ENCODE measurements at places on chromosomes 12 and 14. TPM values are rescaled to one million over a fixed set of nuclear protein-coding genes. Genes with fewer than 3 reads are reported as not detected.

- no peak overlapping the region for H3K27ac ChIP-seq
- no peak overlapping the region for H3K4me3 ChIP-seq
Measured at GRCh38 chr12:27400856-27401354, 45.6 kb upstream of the SMCO2 start.

Gene GPR84
- total RNA-seq: 0.95 TPM

Gene TTC9
- 3.6 TPM for total RNA-seq

Gene ERBB3
- total RNA-seq: 226 TPM

Gene CYP46A1
- total RNA-seq: 2.0 TPM

DNA sequence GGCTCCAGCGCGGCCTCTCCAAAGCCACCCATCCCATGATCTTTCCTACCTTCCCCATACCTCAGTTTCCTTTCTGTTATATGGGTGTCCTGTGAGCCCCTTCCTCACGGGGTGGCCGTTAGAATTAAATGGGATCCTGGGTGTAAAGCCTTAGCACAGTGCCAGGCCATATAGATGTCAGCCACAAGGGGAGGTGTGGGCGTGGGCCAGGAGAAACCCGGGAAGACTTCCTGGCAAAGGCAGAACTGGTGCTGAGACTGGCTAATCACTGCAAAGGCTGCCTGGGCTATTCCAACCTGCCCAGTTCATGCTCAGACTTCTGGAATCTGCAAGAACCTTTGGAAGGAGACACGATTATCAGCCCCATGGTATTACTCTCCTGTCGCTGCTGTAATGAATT, 11.0 kb upstream of the NCOR2 start:
- no peaks in the 10 kb centered on the region for H3K36me3 ChIP-seq
- H3K27me3 ChIP-seq: no peaks in the 10 kb centered on the region

DNA sequence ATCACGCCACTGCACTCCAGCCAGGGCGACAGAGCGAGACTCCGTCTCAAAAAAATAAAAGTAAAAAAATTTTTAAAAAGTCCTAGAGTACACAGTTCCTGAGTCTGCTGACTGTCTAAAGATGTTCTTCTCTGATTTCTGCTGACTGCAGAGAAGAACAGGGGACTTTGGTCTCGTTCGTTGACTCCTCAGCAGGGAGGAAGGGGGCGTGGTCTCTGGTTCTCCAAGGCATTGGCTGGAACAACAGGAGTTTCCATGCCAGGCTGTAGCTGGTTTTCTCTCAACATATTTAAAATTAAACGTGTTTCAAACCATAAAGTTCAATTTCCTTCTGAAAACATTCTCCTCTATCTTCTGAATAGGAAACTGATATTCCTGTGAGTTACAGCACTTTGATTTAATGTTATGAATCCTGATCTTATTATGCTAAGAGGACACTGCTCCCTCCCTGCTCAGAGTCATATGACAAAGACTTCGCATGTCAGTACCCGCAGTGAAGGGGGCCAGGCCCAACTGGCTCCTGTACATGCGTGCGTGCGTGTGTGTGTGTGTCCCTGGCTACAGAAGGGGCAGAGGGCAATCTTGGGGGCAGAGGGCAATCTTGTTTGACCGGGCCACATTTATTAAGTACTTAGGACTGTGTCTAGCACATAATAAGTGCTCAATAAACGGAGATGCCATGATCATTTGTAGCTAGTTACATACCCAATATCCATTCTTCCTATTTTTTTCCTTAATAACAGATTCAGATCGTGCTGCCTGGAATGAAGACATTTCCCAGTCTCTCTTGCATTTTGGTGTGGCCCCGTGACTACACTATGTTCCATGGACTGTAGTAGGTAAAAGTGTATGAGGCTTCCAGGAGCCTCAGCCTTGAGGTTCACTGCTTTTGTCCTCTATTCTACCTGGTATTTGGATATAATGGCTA, 16.5 kb upstream of the HNF1A start:
- H3K4me1 ChIP-seq: peaks cover 23% of the 10 kb centered on the region
- peak; percentile 71 for DNase-seq
- H3K36me3 ChIP-seq: no peaks in the 10 kb centered on the region
- peak overlapping the region; percentile 73 for H3K27ac ChIP-seq
- no peak overlapping the region for H3K4me3 ChIP-seq

DNA sequence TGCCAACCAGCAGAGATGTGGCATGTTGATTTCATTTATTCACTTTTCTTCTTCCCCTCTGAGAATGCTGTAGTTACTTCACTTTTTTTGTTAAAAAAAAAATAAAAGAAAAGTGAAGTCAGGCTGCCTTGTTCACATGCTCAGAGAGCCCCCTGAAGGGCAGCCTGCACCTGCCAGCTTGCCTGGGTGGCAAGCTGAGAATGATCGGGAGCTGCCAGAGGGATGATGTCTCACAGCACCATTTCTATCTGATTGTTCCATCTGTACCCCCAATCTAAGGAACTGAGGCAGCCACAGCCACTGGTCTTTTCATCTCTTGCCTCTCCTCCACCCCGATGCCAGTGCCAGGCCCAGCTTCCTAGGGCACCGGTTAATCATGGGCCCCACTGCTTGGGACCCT, 118.2 kb downstream of the TSPAN9 start:
- H3K27me3 ChIP-seq: peaks cover 6% of the 10 kb centered on the region
- peaks cover 16% of the 10 kb centered on the region for H3K4me1 ChIP-seq
- H3K27ac ChIP-seq: no peak overlapping the region
- no peaks in the 10 kb centered on the region for H3K36me3 ChIP-seq

- H3K27me3 ChIP-seq: no peaks in the 10 kb centered on the region
- H3K36me3 ChIP-seq: no peaks in the 10 kb centered on the region
- no peak overlapping the region for H3K27ac ChIP-seq
- no peak overlapping the region for H3K4me3 ChIP-seq
- no peaks in the 10 kb centered on the region for H3K4me1 ChIP-seq
Measured at GRCh38 chr14:59570122-59570521, 6.5 kb downstream of the CCDC175 start.

Gene E2F7
- 1.6 TPM for total RNA-seq

Gene HOTAIR
- total RNA-seq: 13.4 TPM

GRCh38 chr12:12881151-12881909, 10.0 kb upstream of the GPRC5A start:
- H3K27ac ChIP-seq: no peak overlapping the region
- no peak overlapping the region for H3K4me3 ChIP-seq
- H3K36me3 ChIP-seq: no peaks in the 10 kb centered on the region
- DNase-seq: no peak

DNA sequence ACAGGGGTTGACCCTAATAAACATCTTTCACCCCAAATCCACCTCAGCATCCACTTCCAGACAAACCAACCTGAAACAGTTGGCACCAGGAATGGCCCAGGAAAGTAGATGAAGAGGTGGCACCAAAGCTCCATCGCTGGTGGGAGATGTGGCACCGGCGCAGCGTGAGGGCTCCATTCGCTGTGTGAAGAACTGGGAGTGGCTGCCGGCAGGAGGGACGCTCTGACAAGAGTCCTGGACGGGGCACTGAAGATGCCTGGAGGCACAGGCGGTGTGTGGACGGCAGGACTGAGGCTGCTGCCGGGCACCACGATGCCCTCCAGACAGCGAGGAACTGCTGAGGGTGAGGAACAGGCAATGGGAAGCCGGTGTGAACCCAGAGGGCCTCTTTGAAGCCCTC, 29.3 kb downstream of the DIO3 start:
- peaks cover 15% of the 10 kb centered on the region for H3K27me3 ChIP-seq
- no peak overlapping the region for H3K4me3 ChIP-seq
- no peaks in the 10 kb centered on the region for H3K4me1 ChIP-seq

DNA sequence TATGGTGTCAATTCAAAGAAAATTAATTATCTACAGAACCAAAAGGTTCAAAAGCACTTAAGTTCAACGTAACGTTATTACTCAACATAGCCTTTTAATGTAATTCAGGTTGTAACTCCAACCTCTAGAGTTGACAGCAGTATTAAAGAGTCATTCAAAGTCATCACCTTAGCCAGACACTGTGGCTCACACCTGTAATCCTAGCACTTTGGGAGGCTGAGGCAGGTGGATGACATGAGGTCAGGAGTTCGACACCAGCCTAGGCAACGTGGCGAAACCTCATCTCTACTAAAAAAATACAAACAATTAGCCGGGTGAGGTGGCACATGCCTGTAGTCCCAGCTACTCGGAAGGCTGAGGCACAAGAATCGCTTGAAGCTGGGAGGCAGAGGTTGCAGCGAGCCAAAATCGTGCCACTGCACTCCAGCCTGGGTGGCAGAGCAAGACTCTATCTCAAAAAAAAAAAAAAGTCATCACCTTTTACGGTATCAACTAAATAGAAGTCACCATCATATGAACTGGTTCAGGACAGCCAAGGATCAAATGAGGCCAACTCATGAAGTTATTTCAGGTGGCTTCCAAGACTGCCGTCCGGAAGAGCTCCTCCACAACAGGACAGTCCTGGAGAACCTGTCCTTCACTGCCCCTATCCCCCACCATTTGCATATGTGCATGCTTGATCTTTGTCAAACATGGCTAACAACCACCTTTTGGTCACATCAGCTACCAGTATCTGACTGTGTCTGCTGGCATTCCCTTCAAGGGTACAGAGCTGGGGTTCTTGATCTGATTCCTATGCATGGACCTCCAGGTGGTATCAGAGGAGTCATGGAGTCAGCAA, 4.2 kb downstream of the PPTC7 start:
- DNase-seq: no peak
- peak overlapping the region; percentile 13 for H3K4me3 ChIP-seq
- no peaks in the 10 kb centered on the region for H3K27me3 ChIP-seq
- H3K27ac ChIP-seq: peak overlapping the region; percentile 93
- no peaks in the 10 kb centered on the region for H3K36me3 ChIP-seq

Gene ZNF641
- total RNA-seq: 12.6 TPM

- H3K4me1 ChIP-seq: no peaks in the 10 kb centered on the region
- no peaks in the 10 kb centered on the region for H3K27me3 ChIP-seq
- DNase-seq: no peak
- H3K36me3 ChIP-seq: no peaks in the 10 kb centered on the region
Measured at GRCh38 chr14:31582836-31583452, 21.7 kb downstream of the NUBPL start.

- peak overlapping the region; percentile 65 for H3K27ac ChIP-seq
- H3K4me1 ChIP-seq: peaks cover 16% of the 10 kb centered on the region
- peaks cover 5% of the 10 kb centered on the region for H3K36me3 ChIP-seq
- no peak overlapping the region for H3K4me3 ChIP-seq
- no peak for DNase-seq
Measured at GRCh38 chr12:121279071-121279375, 17.5 kb downstream of the CAMKK2 start.

DNA sequence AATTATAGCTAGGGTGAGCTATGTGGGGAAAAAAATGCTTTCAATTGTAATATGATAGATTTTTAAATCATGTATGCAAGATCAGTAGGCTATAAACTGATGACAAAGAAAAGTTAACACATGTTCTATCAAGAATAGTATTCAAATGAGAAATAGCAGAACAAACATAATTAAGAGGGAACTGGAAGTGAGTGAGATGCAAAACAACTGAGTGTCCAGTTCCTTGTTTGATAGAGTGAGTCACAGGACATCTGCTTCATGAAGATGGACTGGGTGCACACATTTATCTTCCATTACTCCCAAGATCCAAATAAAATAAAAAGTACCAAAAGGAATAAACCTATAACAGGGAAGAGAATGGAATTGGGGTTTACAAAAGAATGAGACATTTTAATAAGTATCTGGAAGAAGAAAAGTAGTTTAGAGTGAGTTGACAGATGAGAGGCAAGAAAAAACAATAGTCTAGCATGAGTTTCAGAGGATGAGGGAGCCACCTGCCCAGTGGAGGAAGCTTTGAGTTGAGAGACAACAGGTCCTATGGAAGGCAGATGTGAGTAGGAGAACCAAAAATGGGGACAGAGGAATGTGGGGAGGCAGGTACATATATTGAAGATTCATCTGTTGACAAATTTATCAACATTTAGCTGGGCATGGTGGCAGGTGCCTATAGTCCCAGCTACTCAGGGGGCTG, 178.1 kb upstream of the ARHGAP5 start:
- no peaks in the 10 kb centered on the region for H3K4me1 ChIP-seq
- H3K27me3 ChIP-seq: no peaks in the 10 kb centered on the region
- no peak overlapping the region for H3K4me3 ChIP-seq
- no peak for DNase-seq

GRCh38 chr14:68840454-68840853, 47.6 kb upstream of the ZFP36L1 start:
- no peak overlapping the region for H3K27ac ChIP-seq
- H3K4me3 ChIP-seq: no peak overlapping the region
- no peak for DNase-seq
- H3K36me3 ChIP-seq: no peaks in the 10 kb centered on the region
- H3K27me3 ChIP-seq: no peaks in the 10 kb centered on the region

Gene MLH3
- 27.0 TPM for total RNA-seq

GRCh38 chr12:88546853-88547252, 33.4 kb downstream of the KITLG start:
- H3K27ac ChIP-seq: no peak overlapping the region
- no peak for DNase-seq
- peaks cover 13% of the 10 kb centered on the region for H3K36me3 ChIP-seq
- no peak overlapping the region for H3K4me3 ChIP-seq
- no peaks in the 10 kb centered on the region for H3K27me3 ChIP-seq

DNA sequence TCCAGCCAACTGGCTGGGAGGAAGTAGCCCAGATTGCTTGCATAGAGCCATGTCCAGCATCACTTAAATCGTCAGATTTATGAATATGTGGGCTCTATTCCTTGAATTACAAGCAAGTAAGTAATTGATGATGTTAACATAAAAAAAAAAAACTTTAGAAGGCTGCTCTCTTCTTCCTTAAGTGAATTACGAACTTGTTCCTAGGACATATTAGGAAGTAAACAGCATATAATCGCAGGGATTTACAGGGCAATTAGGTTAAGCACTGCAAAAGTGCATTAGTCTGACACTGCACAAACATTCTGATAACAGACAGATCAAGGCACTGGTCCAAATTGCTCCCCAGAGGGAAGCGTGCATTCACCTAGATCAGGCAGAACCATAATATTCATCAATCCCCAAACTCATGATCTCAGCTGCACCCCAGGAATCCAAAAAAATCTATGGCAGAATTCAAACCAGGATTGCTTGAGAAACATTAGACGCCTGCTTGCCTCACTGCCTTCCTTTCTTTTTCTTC, 293.2 kb downstream of the TMEM132D start:
- H3K27me3 ChIP-seq: no peaks in the 10 kb centered on the region
- H3K4me1 ChIP-seq: no peaks in the 10 kb centered on the region
- no peaks in the 10 kb centered on the region for H3K36me3 ChIP-seq
- no peak overlapping the region for H3K27ac ChIP-seq

DNA sequence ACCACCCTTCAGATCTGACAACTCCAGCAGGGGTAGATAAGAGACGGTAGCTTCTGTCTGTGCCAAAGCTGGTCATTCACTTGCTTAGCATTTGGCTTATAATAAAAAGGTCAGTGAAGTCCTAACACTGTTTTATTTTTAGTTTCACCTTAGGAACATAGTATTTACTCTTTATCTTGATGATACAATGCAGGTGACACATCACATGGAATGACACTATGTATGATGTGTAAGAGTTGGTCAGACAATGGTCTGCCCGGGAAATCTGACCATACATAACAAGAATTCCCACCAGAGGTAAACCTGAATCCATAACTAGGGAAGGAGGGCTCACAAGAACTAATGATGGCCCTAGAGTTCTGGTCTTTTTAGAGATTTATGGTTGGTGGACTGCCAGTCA, 66.6 kb downstream of the IFNG start:
- no peak for DNase-seq
- H3K4me1 ChIP-seq: no peaks in the 10 kb centered on the region
- no peak overlapping the region for H3K4me3 ChIP-seq

GRCh38 chr12:50221228-50222008, 54.2 kb upstream of the CERS5 start:
- peaks cover 58% of the 10 kb centered on the region for H3K4me1 ChIP-seq
- DNase-seq: no peak
- peak overlapping the region; percentile 54 for H3K4me3 ChIP-seq
- peak overlapping the region; percentile 89 for H3K27ac ChIP-seq
- H3K36me3 ChIP-seq: no peaks in the 10 kb centered on the region

Measured in suprapubic skin (tissue), 4 donors.